ENCODE measurements at places on chromosomes 7 and 10.

DNA sequence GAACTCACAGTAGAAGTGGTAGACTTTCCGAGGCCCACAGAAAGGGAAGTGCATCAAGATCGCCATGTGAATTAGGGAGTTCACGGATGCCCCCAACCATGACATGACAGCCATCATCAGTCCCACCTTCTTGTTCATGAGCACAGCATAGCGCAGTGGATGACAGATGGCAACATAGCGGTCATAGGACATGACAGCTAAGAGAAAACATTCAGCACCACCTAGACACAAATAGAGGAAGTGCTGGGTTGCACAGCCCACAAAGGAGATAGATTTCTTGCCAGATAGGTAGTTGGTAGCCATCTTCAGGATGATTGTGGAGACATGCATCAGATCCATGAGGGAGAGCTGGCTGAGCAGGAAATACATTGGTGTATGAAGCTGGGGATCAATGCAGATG lies 342 bp downstream of the OR2AE1 start:
- DNase-seq = no peak

DNA sequence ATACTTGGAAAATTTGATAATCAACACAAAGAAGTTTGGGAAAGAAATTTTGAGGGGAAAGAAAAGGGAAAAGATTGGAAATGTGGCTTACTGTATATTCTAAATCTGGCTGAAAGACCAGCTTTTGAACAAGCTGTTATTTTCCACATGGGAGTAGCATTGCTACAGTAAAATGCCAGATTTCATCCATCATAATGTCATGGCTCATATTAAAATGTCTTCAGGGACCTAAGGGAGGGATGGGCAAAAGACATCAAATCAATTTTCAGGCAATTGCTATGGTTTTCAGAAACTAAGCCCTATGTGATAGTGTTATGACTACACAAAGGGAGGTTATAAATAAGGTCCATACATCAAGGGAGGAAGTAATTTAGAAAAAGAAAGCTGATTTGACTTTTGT lies 1116.9 kb upstream of the CELF2 start:
- DNase-seq = no peak

GRCh38 chr7:90689260-90689659 lies 93.1 kb downstream of the CDK14 start:
- no peak for DNase-seq

- DNase-seq = no peak
Measured at GRCh38 chr10:118882741-118883140, 128.0 kb upstream of the CACUL1 start.

DNA sequence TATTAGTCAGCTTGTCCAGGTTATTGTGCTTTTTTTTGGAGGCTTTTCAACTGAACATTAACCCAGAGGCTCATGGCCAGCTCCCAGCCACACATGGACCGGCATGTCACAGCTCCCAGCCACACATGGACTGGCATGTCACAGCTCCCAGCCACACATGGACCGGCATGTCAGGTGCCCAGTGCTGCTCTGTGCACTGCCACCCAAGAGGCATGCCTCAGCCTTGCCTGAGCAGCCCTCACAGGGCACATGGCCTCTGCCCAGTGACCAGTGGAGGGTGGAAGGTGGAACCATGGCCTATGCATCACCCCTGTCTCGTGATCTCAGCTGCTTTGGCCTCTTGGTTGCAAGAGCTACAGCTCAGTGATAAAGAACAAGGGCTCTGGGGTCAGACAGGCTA lies 119.8 kb downstream of the OAT start:
- no peak for DNase-seq

GRCh38 chr10:119516381-119517234 lies 25.9 kb downstream of the RGS10 start:
- no peak for DNase-seq

DNA sequence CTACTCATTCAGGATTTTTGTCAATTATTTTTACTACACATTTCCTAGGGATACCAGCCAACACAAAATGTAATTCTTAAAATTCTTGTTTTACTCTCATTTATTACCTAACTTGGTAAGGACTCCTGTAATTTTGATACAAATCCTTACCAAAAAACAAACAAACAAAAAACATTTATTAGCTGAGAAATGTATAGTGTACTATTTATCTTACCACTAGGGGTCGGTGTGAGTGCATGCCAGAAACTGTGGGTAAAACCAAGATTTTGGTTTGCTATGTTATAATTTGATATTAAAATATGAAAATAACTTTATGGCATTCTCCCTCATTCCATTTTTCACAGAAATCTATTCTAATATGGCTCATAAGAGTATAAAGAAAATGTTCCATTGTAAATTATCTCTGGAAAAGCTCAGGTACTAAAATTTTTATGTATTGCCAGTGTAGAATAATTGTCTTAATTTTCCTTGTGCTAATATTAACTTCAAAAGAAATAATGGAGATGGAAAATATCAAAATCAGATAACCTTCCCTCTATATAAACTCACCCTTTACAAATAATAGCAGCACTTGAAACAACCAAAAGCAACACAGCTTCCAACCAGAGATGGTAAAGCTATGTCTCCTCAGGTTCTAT lies 290.8 kb upstream of the PCDH15 start:
- no peak for DNase-seq

DNA sequence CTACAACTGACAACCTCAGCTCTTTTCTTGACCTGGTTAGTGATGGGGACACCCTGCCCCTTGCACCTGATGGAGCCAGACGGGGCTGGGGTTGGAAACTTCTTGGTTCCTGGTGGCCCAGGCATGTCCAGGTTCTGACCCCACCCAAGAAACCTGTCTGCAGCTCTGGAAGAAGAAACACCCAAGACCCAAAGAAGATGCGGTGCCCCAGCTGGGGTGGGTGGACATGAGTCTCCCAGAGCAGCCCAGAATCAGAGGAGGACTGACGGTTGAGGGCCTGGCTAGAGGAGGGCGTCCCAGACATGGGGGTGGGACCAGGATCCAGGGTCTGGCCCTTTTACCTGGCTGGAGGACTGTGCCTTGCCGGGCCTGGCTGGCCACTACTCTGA lies 202.4 kb downstream of the GLRX3 start:
- no peak for DNase-seq

DNA sequence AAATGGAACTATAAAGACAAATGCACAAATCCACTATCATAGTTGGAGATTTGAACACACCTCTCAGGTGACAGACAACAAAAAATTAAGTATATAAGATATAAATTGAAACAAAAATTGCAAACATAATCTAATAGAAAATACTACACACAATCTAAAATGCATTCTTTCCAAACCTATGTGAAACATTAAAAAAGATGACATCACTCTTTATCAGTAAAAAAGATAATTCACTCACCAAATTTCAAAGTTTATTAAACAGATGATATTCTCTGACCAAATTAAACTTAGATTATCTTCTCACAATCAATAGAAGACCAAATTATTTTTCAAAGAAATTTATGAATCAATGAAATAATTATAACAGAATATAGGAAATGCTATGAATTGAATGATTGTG lies 4.0 kb downstream of the ZWINT start:
- DNase-seq = no peak

DNA sequence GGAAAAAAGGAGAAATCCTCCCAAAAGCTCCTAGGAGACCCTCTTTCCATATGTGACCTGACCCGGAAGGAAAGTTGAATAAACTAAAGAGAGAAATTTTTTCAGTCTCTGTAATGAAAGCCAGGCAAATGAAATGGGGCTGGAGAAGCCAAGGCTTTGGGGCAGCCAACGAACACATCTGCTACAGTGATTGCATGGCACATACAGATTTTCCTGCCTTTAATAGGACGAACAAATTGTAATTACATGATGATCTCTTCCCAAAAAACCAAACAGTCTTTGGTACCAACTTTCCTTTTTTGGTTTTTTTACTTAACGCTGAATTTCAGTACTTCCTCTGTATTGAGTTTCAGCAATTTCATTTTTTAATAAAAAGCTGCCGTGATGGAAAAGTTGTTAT lies 23.5 kb upstream of the PTN start:
- no peak for DNase-seq

DNA sequence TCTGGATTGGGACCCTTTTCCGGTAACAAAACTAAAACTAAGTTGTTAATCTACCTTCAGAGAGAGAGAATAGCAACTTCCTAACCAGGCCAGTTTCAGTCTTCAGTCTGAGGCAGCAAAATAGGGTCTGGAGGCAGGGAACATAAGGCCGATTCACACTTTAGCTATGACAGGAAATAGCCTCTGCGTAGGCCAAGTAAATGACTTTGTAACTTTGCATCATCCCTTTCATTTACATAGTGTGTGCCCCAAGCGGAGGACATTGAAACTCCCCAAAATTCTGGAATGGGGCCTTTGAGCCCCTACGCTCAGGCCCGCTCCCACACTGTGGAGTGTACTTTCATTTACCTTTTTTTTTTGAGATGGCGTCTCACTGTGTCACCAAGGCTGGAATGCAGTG lies 1.7 kb upstream of the UPP1 start:
- no peak for DNase-seq

DNA sequence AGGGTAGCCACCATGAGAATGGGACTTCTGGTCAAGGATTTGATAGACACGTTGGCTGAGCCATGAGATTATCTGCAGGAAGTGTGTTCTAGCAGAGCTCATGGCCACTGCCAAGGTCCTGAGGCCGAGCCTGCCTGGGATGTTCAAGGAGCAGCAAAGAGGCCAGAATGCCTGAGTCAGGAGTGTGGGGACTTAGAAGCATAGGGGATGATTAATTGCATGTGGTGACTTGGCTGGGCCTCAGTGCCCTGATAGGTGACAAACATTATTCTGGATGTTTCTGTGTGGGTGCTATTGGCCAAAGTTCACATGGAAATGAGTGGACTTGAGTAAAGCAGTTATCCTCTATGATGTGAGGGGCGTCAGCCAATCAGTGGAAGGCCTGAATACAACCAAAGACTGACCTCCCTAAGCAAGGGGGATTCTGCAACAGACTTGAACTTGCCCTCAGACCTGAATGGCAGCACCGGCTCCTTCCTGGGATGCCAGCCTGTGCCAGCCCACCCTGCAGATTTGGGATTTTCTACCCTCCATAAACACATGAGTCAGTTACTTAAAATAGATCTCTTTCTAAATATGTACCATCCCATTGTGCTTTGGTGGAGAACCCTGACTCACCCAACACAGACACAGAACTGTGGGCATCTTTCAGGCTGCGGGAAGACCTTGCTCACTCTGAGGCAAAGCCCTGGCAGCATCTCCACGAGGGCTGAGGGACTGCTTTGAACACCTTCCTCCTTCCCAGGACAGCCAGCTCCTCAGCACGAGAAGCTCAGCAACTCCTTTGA lies 363.9 kb upstream of the MGMT start:
- DNase-seq = no peak

GRCh38 chr10:43420369-43421200 lies 11.6 kb upstream of the HNRNPF start:
- peak; percentile 48 for DNase-seq

- DNase-seq = no peak
Measured at GRCh38 chr10:3755440-3756359, 29.3 kb downstream of the KLF6 start.

- DNase-seq = no peak
Measured at GRCh38 chr7:113705439-113705838, 213.4 kb downstream of the PPP1R3A start.

GRCh38 chr10:79116801-79117723 lies 48.3 kb downstream of the ZMIZ1 start:
- no peak for DNase-seq

Measured in stimulated activated CD8-positive, alpha-beta memory T cell treated with anti-CD3 and anti-CD28 coated beads, Interleukin-7, amount 100 ng/mL, for 1 hour (primary cell).